ENCODE measurements at places on chromosomes 12 and 14.
A peak's percentile ranks its signal among the peaks of the same experiment; 100 is the strongest.

GRCh38 chr12:63787306-63787705 is 7.6 kb downstream of the RXYLT1 start:
- no peak for DNase-seq

DNA sequence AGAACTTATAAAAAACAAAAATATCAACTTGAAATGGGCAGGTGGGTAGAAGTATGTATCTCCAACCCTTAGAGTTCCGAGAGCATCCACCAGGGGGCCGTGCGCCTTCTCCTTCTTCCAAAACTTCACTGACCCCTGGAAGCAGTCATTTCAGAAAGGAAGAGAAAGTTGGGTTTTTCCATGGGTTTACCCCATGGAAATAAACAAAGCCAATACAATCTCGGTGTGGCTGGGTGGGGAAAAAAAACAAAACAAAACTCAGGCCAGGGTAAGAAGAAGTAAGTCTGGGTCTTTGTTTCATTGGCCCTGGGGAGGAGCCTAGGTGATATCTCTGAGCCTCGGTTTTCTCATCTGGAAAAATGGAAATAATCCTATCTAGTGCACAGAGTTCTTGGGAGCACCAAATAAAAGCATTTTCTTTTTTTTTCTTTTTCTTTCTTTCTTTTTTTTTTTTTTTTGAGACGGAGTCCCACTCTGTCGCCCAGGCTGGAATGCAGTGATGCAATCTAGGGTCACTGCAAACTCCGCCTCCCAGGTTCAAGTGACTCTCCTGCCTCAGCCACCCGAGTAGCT is 33.6 kb upstream of the HNF1A start:
- DNase-seq: peak; percentile 77

- no peak for DNase-seq
Measured at GRCh38 chr12:28601570-28602058, 411.4 kb downstream of the CCDC91 start.

GRCh38 chr14:105627701-105628100 is 101.3 kb downstream of the TMEM121 start:
- DNase-seq: no peak

DNA sequence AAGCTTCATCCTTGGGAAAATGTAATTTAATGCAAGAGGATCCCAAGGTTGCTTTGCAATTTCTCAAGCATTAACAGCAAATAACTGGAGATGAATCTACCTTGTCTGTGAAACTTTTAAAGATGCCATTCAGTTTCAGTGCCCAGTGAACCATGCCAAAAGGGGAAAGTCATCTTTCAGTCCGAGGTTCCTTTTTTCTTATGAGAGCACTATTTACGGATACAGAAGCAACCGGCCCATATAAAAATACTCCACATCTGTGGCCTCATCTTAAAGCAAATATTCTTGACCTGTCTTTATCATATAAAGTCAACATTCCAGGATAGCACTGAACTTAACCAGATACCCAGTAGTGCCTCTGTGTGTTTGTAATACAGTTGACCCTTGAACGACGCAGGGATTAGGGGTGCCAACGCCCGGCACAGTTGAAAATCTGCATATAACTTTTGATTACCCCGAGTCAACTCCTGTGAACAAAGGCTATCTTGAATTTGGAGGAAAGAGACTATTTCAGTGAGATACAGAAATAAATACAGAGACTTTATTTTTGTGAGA is 209.4 kb downstream of the PCNX1 start:
- DNase-seq: no peak

DNA sequence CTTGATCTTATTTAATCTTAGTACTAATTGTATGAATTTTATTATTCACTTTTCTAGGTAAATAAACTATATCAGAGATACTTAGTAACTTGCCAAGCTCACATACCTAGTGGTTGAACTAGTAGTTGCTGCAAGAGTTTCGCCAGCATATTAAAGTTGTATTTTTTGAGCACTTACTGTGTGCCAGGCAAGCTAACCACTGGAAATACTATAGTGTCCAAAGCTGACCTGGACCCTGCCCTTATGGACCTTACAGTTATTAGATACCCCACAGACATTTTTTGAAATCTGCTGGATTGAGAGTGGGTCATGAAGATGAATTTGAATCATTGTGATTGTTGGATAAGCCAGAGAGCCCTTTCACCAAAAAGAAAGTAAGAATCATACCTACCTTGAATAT is 125.0 kb downstream of the RAD51B start:
- DNase-seq: no peak
